Upper lobe of right lung (tissue), 1 donor: ENCODE measurements at places on chromosomes 2 and 18.

GRCh38 chr2:128940378-128940777 lies 621.7 kb upstream of the HS6ST1 start:
- no peak for DNase-seq

- DNase-seq, result no peak
Observed at GRCh38 chr2:136208682-136209420, 90.9 kb upstream of the CXCR4 start.

DNA sequence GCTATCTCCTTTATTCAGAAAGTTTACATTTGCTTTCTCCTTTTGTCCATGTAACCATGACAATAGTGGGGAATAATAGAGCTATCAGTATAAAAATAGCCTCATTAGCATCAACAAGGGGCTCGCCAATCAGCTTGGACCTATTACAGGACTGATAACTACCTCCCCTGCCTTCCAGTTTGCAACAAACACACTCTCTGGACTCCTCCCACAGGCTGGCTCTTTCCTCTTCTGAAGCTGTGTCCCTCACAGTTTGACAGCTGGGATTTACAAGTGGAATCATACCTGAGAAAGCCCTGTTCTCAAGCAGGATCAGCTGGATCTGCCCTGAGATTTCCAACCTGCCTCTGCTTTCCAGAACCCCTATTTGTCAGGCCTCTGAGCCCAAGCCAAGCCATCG lies 162.5 kb downstream of the GRB14 start:
- DNase-seq, result no peak

DNA sequence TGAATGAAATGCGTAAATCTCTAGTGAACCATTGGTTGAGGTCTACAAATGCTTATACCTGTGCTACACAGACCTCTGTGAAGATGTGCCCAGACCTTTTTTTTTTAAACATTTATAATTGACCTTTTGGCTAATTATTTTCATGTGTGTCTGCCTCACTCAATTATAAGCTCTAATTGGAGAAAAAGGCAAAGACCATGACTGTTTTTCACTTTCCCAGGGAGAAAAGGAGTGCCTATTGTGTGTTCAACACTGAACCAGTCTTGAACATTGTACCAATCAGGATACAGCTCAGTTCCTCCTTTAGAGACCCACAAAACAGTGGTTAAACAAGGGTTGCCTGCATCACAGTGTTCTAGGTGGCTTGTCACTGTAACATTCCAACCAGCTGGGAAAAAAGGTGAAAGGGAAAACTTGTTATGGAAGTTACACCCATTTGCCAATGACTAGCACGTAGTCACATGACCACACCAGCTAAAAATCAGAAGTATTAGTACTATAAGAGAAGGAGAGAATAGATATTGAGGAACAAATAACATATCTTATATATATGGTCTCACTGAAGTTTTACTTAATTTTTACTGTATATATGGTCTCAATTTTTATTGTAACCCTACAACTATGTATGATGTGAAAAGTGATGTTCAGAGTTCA lies 13.4 kb downstream of the TANK start:
- no peak for DNase-seq

- peak; percentile 100 for DNase-seq
Observed at GRCh38 chr2:44168681-44169154, at the start of gene PPM1B. Gene PPM1B, plus strand, starts transcription at chr2:44168875. Its CDS starts 32,325 bp downstream, at chr2:44201200.

- DNase-seq, result peak; percentile 87
Observed at GRCh38 chr2:26001743-26002351, 19.6 kb upstream of the KIF3C start.

DNA sequence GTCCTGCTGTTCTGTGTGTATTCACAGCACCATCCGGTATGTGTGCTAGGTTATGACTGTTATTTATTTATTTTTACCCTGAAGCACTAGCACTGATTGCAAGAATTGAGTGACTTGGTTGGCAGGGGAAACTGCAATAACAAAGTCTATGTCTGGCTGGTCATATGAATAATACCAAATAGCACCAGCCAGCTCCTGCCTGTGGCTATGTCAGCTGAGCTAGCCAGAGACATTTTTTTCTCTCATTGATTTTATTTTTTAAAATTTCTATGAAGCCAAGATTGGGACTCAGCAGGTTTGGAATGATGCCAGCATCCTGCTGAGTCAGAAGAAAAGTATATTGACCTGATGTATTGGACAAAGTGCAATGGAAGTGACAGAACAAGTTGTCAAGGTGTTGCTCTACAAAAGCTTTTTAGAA lies 188.5 kb upstream of the CDH2 start:
- no peak for DNase-seq

- DNase-seq, result no peak
Observed at GRCh38 chr2:96763511-96764252, 3.0 kb downstream of the CNNM4 start.

- no peak for DNase-seq
Observed at GRCh38 chr2:133177196-133177595, 391.1 kb downstream of the NCKAP5 start.

DNA sequence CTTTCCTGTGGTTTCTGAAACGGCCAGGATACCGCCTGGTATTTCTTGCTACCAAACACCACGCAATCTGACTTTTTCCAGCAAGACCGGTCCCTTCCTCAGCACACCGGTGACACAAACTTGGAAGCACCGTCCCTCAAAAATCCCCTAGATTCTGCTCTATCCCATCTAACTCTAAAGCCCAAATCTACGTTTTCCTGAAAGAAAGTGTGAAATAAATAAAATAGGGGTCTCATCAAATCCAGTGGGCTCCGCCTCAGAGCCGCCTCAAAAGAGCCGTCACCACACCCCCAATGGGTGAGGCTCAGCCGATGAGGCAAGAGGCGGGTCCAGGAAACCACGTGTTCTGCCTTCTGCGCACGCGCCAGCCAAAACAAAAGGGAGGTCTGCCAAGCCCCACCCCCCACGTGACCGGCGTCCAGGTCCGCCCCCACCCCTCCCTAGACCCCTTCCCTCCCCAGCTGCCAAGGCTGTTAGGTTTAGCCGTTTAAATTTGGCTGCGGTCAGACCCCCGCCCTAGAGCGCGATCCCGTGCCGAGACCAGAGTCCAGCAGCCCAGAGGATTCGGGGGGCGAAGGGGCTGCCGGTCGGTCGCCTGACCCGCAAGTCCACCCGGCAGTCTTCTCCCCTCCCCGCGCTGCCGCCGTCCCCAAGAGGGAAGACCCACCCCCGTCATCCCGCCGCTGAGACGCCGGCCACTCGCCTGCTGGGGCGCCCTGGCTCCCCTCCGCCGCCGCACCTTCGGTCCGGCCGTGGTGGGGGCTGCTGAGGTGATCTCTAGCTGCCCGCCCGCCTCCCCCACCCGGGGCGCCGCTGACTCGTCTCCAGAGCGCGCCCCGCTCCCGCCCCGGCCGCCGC lies 534 bp downstream of the KANSL1L start:
- DNase-seq, result peak; percentile 98
